ENCODE measurements at places on chromosomes 5 and 9.

DNA sequence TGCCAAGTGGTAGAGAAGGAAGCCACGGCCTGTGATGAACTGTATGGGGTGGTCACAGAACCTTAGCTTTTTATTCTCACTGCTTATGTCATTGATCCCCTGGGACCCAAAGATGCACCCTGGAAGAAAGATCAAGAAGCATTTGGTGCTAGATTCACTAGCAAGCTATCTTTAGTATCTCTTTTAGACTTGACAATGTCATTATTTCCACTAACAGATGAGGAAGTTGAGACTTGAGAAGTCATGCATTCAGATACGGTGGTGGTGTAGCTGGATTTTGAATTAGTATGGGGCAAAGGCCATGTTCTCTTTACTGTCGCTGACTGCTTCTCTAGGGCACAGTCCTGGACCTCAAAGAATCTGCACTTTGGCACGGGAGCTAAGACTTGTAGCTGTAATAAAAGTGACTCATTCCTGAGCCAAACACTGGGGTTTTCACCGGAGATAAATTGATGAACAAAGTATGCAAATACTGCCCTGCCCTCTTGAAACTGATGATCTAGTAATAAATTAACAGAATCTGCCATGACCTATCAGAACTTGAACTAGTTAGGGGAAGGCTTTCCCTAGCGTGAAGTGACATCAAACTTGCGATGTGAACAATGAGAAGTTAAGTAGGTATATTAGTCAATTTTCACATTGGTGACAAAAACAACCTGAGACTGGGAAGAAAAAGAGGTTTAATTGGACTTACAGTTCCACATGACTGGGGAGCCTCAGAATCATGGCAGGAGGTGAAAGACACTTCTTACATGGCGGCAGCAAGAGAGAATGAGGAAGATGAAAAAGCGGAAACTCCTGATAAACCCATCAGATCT lies 5.4 kb downstream of the GDA start:
- no peak for DNase-seq

DNA sequence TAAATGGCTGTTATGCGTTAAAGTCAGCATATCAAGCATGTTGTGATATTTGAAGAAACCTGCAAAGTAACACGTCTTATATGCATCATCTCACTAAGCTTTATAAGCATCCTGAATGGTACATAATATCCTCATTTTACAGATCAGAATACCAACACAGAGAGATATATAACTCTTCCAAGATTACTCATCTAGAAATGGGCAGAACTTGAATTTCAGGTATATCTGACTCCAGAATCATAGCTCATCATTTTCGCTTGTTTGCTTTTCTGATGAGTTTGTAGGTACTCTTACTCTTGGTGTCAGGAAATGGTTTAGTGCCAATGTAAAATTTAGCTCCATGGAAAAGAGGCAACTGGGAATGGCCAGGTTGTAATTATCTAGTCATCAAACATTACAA lies 232.3 kb upstream of the ANKH start:
- no peak for DNase-seq

GRCh38 chr5:68154119-68154857 lies 61.3 kb upstream of the PIK3R1 start:
- DNase-seq = no peak

DNA sequence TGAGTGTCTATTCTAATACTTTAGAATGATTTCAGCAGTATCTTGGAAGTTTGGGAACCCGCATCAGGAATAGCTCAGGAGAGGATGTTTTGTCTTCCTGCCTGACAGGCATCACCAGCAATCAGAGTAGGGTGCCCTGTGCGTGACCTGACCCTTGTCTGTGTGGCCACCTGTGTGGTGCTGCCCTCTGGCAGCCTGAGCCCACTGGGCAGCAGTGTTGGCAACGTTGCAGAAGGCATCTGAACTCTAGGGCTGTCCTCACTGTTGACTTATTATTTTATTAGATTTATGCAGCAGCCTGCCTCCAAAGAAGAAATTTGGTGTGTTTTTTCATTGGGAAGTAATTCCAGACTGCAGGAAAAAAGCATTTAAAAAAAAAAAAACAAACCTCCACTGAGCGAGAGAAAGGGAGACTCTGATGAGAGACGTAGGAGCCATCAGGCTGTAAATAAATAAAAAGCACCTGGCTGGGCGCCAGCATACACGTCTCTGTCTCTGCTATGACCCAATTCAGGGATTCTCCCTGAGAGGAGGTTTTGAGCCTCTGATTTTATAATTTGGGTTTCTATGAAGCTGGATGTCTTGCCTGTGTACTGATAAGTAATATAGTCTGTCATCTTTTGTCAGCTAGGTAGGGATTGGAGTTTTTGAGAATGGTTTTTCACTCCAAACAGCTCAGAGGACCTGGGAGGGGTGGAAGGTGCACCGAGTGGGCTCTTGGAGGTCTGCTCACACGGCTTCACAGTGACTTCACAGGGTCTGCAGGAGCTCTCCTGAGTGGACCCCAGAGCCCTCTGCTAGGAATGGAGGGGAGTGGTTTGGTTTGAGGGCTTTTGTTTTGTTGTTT lies 49.0 kb downstream of the FAM78A start:
- no peak for DNase-seq

GRCh38 chr5:138910546-138911185 lies 35.5 kb upstream of the LRRTM2 start:
- DNase-seq = peak; percentile 22

GRCh38 chr5:7844901-7845300 lies 6.0 kb downstream of the CFAP90 start:
- DNase-seq = no peak

- DNase-seq = peak; percentile 42
Measured at GRCh38 chr5:103475629-103476240, 86.9 kb downstream of the NUDT12 start.
